ENCODE measurements at places on chromosomes 5 and 9.

DNA sequence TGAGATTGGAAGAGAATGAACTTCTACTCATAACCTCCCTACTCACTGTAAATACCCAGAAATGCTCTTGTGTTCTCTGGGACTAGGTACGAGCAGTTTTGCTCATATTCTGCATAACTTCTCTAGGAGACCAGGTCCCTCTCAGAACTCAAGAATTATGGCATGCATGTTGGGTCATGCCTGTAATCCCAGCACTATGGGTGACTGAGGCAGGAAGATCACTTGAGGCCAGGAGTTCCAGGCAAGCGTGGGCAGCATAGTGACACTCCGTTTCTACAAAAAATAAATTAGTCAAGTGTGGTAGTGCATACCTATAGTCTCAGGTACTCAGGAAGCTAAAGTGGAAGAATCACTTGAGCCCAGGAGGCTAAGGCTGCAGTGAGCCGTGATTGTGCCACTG is 141.9 kb downstream of the OXCT1 start:
- DNase-seq = no peak

DNA sequence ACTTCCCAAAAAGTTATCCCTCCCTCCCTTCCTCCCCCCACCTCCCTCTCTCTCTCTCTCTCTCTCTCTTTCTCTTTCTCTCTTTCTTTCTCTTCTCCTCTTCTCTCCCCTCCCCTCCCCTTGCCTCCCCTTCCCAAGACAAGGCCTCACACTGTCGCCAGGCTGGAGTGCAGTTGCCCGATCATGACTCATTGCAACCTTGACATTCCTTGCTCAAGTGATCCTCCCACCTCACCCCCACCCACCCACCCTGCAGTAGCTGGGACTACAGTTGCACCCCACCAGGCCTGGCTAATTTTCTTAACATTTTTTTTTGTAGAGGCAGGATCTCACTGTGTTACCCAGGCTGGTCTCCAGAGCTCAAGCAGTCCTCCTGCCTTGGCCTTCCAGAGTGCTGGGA is 32.8 kb downstream of the VPS13A start:
- no peak for DNase-seq

- peak; percentile 57 for DNase-seq
Observed at GRCh38 chr5:142770650-142771609, 753 bp downstream of the ARHGAP26 start.

- no peak for DNase-seq
Observed at GRCh38 chr5:53488195-53488722, 7.8 kb downstream of the FST start.

DNA sequence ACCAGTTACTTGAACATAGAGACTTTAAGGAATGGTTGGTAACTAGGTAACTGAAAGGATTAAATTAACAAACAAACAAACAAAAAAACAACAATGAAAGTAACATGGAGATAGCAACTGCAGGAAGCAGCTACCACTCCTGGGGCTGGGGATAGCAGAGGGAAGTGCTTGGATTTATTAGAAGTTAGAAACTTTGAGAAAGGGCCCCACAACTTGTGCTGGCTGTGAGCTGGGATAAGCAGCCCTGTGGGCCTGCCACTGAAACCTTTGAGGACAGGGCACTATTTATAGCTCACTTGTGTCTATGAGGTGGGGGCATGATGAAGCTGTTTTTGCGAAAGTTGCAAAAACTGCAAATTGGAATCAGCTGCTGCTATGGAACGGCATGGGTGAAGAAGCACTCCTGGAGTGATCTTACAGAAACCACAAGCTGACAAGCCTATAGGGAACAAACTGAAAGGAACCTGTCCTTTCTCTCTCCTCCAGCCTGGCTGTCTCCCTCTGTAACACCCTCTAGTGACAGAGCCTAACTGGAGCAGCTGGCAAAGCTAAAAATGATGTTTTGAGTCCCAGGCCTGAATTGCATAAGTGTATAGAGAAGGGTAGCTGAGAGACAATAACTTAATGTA is 91.4 kb upstream of the RANBP6 start:
- peak; percentile 45 for DNase-seq

- DNase-seq = no peak
Observed at GRCh38 chr5:140111011-140111858, 2.7 kb upstream of the PURA start.

DNA sequence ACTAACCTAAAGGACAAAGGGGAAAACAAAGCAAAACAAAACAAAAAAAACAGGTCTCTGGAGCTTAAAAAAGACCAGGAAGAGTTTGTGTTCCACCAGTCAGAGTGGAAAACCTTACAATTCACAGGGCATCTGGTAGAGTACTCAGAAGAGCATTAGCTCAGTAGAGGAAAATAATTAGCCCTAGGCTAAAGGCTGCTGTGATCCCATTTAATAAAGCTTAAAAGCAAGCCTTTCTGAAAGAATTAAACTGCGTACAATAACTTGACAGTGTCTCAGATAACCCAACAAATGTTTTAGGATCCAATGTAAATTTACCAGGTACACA is 7.3 kb downstream of the ECM2 start:
- no peak for DNase-seq

- no peak for DNase-seq
Observed at GRCh38 chr9:96026655-96027213, 151.2 kb downstream of the ERCC6L2 start.

DNA sequence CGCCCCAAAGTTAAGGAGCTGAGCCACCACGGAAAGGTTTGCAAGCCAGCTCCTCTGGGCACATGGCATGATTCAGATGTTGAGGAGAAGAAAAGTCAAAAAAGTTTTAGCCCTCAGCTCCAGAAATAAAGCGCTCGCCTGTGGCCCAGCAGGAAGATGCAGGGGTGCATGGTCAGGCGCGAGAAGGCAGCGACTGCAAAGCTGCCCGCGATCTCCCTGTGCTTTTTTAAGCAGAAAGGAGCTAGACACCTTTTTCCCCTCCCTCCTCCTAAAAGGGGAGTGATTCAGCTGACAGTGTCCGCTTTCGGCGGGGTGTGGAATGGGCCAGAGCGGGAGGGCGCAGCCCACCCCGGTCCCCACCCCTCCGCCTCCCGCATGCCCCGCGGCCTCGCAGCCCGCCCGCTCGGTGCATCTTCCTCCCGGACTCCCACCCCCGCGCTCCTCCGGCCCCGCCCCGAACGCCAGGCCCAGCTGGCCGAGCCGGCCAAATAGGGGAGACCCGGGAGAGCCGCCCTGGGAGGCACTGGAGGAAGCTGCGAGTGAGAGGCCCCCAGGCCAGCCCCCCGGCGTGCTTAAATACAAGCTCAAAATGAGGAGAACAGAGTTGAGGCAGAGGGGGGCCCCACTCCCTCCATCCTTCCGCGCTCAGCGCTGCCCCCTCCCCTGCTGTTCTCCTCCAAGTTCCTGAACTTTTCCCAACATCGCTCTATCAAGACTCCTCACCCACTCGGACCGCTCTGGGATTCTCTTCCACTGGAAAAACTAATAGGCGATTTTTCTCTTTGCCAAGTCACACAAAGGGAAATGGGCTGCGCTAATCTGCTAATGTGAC is at the start of gene ADAMTS12:
Gene ADAMTS12 (minus strand): TSS at position 203 of the 832 bp plus-strand sequence. CDS start 134 bp downstream, at position 69.
- DNase-seq = no peak

GRCh38 chr9:107249665-107250285 is 33.3 kb upstream of the RAD23B start:
- DNase-seq = no peak

DNA sequence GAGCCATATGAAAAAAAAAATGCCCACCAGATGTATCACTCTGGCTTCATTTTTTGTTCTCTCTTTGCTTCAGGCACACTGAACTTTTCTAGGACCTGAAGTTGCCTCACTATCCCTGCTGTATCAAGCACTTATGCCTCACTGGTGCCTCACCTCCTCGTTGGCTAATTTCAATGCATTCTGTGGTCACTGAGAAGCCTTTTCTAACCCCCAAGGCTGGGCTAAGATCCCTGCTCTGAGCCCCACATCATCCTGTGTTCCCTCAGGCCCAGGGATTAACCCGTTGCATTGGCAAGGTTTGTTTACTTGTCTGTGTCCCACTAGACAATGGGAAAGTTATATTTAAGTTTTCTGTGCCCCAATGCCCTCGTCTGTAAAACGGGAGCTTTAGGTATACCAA is 362.7 kb downstream of the OSTF1 start:
- no peak for DNase-seq

- no peak for DNase-seq
Observed at GRCh38 chr5:175214152-175214551, 229.8 kb downstream of the DRD1 start.

DNA sequence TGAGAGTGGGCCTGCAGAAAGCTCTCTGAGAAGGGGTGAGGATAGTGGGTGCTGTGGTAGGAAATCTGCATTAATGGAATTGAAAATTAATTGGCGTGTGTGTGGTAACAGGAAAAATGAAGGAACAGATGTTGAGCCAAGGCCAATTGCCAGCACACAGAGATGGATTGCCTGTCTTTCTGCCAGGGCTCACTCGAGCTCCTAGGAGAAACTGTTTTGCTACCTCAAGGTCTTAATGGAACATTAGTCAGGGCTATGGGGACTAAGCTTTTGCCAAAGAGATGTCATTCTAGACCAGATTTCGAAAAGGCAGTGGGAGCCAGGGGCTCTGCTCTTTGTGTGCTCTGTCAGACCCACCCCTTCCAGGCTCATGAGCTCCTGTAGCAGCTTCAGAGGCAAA is 124.0 kb upstream of the EFNA5 start:
- DNase-seq = no peak

Data from inflammatory macrophage (primary cell).